ENCODE measurements at places on chromosomes 2 and 18.

DNA sequence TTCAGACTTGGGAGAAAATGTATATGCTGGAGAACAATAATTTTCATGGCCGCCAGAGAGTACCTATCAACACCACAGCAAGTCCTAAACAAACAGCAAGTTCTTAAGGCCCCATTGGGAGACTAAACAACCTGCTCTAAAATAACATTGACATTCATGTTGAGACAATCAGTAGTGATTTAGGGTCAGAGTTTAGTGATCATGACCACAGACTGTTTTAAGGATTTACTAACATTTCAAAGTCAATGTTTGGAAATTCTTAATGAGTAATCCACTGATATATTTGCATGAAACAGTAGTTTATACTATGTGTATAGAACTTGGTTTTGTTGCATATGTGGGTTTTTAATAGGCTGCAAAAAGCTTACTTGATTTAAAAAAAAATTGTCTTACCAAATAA, 34.7 kb downstream of the RASGRP3 start:
- DNase-seq = no peak

GRCh38 chr2:98927027-98927426, 9.0 kb downstream of the CRACDL start:
- no peak for DNase-seq

GRCh38 chr18:65769652-65770051, 18.8 kb downstream of the CDH7 start:
- DNase-seq = no peak

GRCh38 chr2:95044601-95045000, 19.1 kb downstream of the MAL start:
- DNase-seq = no peak

- DNase-seq = no peak
Observed at GRCh38 chr2:54353216-54353615, 97.2 kb upstream of the TSPYL6 start.

DNA sequence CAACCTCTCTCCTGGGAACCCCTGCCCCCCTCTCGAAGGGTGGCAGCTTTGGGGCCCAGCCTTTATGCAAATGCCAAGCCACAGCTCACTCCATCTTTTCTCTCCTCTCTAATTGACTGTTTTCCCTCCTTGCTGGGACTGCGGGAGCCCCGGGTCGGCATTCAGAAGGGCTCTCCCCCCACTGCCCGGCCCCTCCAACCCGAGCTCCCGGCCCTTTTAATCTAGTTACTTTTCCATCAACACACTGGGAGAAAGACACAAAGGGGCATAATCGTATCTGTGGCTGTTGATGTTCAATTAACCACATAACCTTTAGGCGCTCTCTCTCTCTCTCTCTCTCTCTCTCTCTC, 95.4 kb downstream of the INHBB start:
- no peak for DNase-seq

All from activated CD8-positive, alpha-beta memory T cell treated with anti-CD3 and anti-CD28 coated beads, Interleukin-2, amount 50 U/mL, for 48 hours (primary cell).